ENCODE measurements at places on chromosomes 7 and 10. TPM values are rescaled to one million over a fixed set of nuclear protein-coding genes. Genes with fewer than 3 reads are reported as not detected.
A peak's percentile ranks its signal among the peaks of the same experiment; 100 is the strongest.

- no peak for DNase-seq
Measured at GRCh38 chr10:114547514-114547913, 110.6 kb downstream of the ABLIM1 start.

Gene SLC29A4
- total RNA-seq, result 0.24 TPM

DNA sequence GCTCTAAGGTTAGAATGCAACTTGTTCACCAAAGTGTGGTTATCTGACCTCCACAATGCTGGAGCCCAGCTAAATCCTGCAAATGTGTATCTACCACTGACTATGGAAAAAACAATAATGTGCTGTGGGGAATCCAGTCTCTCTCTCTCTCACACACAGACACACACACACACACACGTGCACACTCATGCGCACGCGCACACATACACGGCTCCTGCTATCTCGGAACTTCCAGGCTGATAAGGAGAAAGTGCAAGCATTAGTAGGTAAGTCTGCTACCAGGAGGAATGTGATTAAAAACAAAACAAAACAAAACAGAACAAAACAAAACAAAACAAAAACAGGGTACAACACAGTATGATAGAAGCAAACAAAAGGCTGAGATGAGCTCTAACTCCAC lies 205.2 kb downstream of the FRMD4A start:
- DNase-seq, result no peak

DNA sequence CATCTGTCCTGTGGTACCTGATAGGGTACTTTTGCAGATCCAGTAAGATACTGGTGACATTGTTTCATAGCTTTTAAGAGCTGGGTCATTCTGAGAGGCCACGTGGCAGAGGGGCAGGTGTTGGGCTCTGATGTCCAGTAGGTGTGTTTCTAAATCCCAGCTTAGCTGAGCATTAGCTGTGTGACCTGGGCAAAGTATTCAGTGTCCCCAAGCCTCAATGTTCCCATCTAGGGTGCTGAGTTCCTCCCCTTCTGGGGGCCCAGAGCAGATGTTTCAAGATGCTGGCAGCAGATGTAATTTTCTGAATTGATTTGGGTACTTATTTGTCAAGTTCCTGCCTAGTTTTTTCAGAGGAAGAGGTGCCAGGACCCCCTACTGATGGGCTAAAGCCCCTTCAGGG lies 52.9 kb downstream of the NEURL1 start:
- DNase-seq, result no peak

- no peak for DNase-seq
Measured at GRCh38 chr7:55019691-55020465, 1.1 kb downstream of the EGFR start.

GRCh38 chr10:92241501-92241900 lies 49.4 kb downstream of the CPEB3 start:
- no peak for DNase-seq

Gene ABCC2
- 0.72 TPM for total RNA-seq

Gene AEBP1
- total RNA-seq, result 77.0 TPM

DNA sequence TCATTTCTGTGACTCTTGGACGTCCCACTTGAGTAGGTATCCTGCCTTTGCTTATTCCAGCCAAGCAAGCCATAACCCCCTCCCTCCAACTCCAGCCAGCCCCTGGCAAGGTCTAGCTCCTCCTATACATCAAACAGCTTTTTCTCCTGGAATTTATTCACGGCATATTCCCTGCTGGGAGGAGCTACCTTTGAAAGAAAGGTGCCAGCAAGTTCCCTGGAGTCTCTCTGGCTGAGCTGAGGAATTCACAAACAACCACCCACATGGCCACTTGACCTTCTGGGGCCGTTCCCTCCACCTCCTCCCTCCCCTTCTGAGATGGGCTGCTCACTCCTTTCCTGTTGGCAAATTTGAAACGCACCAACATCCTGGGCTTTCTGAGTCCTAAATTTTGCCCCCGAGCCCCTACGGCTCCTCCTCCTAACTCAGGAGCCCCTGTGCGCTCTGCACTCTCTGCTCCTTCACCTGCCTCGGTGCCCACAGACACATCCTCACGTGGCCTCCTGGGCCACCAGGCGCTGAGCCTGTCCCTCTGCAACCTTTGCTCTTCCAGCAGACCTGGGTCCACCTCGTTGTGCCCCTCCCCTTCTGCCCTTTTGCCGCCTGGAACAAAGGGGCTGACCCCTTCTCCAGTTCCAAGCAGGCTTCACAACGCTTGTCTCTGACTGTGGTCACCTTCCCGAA lies 48.0 kb downstream of the HSPA12A start:
- DNase-seq, result no peak

DNA sequence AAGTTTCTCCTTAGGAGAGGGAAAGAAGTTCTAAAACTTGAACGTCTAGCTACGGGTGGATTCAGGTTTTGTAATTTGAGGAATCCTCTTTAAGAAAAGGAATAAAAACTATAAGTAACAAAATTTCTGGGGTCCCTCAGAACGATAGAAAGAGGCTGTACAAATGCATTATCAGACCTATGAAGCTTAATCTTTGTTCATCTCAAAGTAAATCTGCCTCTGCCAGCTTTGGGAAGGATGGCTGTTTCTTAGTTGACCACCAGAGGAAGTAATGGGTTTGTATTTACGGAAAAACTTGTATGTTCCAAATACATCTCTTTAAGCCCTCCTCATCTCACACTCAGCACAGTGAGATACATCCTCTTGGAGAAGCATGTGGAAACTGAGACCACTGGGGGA lies 864 bp downstream of the PSTK start:
- DNase-seq, result peak; percentile 39

Gene CAV2
- 209 TPM for total RNA-seq

- no peak for DNase-seq
Measured at GRCh38 chr7:159107161-159107892, 37.3 kb downstream of the VIPR2 start.

- no peak for DNase-seq
Measured at GRCh38 chr7:347644-348479, 57.9 kb downstream of the FOXL3 start.

Gene C10orf90
- 3.6 TPM for total RNA-seq

Gene DENND2A
- total RNA-seq, result 6.3 TPM

- DNase-seq, result no peak
Measured at GRCh38 chr7:108236681-108237415, 106.7 kb upstream of the LAMB4 start.

Gene SLC39A12
- not detected for total RNA-seq

- DNase-seq, result no peak
Measured at GRCh38 chr10:32232378-32232777, 114.6 kb downstream of the EPC1 start.

DNA sequence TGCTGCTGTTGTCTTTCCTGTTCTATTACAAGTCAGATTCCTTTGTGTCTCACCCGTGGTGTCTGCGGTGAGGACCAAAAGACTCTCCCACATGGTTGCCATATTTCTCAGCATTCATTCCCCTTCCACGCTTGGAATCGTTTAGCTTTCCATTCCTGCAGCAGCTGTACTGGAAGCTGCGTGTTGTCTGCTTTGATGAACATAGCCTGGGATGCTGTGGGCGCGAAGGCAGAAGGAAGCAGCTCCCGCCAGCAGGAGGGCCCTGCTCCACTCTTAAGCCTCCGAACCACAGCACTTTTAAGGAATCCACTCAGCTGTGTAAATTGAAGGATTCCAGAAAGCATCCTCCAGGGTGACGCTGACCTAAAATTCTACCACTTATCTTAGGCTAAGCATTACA lies 303.6 kb upstream of the PITRM1 start:
- no peak for DNase-seq

DNA sequence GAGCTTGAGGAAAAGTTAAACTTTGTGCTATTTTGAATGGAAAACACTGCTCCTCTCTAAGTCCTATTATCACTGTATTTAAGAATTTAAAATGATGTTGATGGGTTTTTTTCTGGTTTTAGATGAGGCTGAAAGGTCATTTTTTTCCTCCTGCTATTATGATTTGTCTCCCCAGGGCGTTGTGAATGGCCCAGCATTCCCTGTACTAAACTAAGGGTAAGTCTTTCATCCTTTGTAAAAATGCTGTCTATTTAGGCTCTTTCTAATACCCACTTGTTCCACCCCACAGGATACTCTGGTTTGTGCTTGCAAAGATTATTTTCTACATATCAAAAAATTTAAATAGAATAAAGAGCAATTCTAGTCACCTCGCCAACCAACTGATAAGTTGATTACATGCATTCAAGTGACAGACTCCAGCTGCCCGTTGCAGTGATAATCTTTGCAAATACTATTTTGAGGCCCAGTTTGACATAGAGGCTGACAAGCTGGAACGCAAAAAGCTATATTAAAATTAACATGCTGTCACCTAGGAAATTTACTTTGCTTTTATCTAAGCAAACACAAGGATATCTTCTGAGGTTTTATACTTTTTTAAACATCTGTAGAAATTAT lies 222.3 kb upstream of the TMEM229A start:
- peak; percentile 15 for DNase-seq

DNA sequence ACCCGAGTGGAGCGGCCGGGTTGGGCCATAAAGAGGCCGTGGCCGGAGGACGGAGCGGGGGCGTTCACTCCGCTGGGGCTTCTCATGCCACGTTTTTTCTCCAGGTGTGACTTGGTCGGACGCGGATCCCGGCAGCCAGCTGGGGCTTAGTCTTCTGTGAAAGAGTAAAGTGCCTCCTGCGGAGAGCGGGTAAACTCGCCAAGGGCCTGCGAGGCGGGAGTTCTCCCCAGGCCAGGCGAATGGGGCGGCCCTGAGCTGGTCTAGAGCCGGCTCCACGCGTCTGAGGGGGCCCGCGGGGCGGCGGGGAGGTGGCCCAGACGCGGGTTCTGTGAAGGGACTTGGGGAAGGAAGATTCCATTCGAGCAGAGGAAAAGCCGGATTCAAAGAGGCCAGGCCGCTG lies 86.3 kb upstream of the VIPR2 start:
- DNase-seq, result no peak

GRCh38 chr10:24381235-24382010 lies 172.5 kb downstream of the KIAA1217 start:
- no peak for DNase-seq

Data from umbilical cord (tissue), 2 donors.